Fibroblast of skin of scalp (primary cell): ENCODE measurements at places on chromosomes 7 and 10.
A peak's percentile ranks its signal among the peaks of the same experiment; 100 is the strongest.

- DNase-seq = peak; percentile 81
These were observed at the start of gene YAE1 for GRCh38 chr7:39566023-39566921. Gene YAE1, plus strand, starts transcription at chr7:39566404. Its CDS starts 15 bp downstream, at chr7:39566419.

- DNase-seq = no peak
These were observed 20.2 kb upstream of the CCNJ start for GRCh38 chr10:96023168-96023567.

- no peak for DNase-seq
These were observed 9.2 kb downstream of the PWWP2B start for GRCh38 chr10:132406181-132406580.

DNA sequence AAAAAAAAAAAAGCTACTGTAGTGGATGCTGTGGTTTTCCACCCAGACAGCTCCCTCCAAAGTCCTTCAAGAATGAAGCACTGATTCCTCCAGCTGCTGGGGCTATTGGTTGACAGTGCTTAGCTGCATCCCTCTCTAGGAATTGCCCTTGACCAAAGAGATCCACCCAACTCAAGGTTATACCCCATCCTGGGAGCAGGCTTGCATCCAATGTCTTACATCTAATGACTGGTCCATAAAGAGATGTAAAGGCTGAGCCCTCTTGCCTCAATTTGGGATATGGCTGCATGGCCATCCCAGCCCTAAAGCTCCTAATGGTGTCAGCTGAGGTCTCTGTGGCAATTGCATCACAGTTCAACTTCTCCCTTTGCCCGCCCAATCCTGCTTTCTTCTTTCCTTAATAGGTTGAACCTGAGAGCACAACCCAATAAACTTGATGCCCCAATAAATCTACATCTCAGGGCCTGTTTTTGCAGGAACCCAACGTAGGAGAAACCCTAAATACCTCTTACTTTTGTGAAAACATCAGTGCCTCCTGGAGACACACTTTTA lies 4.4 kb downstream of the GPR37 start:
- no peak for DNase-seq

DNA sequence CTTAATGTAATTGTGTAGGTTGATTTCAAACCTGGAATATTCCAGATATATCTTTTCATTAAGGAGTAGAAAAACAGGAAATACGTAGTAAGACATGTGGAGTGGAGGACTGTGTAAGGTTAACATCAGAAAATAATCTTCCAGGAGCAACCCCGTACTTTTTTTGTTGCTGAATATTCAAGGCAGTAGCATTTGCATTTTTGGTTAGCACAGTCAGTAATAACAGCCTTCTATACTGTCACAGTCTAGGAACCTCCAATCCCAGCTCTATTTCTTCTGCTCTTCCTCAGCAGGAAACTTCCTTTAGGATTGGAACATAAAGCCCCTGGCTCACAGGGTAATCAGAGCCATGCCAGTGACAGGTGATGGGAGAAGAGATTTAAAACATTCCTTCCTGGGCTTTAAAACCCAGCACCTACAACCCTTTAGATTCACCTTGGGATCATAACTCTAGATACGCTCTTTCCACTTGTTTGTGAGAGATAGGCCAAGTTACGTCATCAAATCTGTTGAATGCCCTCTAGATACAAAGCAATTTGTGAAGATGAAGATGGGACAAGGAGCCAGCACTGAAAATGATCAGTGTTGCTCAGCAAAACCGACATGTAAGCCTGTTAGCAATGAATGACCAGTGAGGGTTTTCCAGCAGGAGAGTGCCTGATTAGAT lies 248.5 kb upstream of the NPY start:
- DNase-seq = no peak

DNA sequence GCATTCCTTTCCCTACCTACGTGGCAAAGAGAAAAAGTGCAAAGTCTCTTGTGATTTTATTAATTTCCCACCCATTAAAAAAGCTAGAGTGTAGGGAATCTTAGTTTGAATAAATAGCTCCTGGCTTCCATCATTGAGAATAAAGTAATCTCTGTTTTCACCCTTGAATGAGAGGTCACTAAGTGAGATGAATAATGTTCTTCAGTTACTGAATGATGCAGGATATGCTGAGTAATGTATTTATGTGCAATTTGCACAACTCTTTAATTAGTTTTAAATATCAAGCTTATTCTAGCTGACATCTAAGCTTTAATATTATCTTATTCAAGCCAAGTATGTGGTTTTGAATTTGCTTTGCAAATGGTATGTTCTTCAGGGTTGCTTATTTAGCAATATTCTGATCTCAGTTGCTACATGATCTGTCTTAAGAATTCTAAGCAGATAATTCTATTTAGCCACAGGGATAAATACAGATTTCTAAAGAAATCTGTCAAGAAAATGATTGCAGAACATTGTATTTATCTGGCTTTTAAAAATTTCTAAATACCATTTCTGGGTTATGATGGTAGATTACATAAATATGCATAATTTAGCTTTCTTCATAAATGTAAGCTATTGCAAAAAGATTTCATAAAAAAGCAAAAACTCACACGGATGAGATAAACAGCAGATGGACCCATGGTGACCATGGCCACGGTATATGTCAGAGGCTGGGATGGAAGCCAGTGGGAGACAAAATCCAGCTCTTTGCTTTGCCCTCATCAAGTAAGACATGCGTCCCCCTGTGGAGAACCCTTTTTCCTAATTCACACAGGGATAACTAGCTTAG lies 141.0 kb downstream of the MACC1 start:
- DNase-seq = no peak

GRCh38 chr7:117319181-117319580 lies 3.7 kb downstream of the WNT2 start:
- no peak for DNase-seq

GRCh38 chr7:20330928-20331909 lies 519 bp downstream of the ITGB8 start:
- peak; percentile 12 for DNase-seq

DNA sequence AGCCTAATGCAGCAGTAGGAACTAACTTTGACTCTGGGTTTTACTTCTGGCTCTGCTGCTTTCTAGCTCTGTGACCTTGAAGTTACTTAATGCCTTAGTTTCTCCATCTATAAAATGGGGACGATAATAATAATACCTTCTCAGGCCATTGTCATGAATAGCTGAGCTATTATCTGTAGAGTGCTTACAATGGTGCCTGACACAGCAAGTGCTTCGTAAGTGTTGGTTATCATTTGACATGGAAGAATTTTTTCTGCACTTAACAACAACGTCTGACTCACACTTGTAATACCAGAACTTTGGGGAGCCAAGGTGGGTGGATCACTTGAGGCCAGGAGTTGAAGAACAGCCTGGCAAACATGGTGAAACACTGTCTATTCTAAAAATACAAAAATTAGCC lies 140.5 kb downstream of the ARL4A start:
- no peak for DNase-seq

DNA sequence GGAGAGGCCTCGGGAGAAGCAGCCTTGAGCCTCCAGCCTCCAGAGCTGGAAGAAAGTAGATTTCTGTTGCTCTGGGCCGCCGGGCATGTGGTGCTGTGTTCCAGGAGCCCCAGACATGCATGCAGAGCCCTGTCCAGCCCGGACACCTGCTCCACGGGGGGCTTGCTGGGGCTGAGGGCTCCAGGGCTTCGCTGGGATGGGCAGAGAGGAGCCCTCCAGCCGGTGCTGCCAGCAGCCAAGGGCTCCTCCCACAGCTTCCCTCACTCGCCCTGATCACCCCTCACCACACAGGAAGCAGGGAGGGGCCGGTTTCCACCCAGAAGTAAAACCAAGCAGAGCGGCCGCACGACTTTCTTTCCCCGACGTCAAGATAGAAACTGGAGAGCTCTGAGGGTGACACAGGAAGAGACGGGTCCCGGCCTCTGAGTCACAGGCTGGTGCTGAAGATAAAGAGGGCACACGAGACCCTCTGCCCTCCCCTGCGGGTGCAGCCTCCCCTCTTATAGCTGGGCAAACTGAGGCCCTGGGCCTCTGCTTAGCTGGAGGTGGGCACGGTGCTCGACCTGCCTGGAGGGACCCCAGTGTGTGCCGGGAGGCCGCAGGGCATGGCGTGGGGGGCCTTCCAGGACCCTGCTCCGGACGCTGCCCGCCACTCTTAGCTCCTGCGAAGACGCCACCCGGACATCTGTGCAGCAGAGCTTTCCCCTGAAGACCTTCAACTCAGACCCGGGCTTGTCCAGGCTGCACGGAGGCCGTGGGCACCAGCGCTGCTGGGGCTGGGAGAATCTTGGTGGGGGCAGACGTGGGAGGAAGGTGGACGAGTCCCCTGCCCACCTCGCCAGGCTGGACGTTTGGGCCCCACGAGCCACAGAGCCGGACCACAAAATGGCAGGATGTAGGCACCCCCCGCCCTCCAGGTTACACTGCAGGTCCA lies 31.1 kb downstream of the ADAP1 start:
- DNase-seq = peak; percentile 31

DNA sequence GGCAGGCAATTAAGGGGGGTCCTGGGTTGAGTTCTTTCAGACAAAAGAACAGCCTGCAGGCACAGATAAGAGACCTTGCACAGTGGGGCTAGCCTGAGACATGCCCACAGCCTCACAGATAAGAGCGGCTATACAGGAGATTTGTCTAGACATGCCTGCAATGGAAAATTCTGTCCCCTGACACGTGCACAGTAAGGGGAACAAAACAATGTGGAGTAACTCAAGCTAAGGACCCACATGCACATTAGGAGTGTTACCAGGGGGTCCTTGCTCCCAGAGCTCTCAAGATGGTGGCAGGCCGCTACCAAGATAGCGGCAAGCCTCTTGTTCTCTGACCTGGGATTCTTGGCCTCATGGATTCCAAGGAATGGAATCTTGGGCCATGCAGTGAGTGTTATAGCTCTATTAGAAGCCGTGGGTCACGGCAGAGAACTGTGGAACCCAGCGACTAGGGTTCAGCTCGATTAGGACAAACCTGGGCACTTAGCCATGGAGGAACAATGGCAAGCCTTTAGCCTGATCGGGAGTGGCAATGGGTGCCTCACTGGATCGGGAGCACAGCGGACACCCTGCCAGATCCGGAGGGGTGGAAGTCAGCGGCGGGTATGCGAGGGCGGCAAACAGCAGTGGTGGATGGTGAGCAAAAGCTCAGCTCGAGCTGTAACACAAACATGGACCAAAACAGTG lies 196.9 kb downstream of the CCSER2 start:
- no peak for DNase-seq

- no peak for DNase-seq
These were observed 334.1 kb downstream of the GLRX3 start for GRCh38 chr10:130470286-130470685.

- peak; percentile 49 for DNase-seq
These were observed 104.6 kb upstream of the TNRC18 start for GRCh38 chr7:5528071-5528814.

DNA sequence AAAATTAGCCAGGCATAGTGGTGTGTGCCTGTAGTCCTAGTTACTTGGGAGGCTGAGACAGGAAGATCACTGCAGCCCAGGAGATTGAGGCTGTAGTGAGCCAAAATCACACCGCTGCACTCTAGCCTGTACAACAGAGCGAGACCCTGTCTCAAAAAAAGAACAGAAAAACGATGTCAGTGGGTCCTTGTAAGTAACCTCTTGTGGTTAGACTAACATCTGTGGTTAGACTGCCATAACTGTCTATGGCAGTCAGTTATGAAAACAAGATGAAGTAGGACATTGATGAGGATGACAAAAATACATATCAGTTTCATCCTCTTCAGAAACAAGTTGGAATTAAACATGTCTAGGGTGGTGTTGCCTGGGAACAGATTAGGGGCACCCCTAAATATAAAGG lies 53.3 kb downstream of the AKAP9 start:
- DNase-seq = no peak

GRCh38 chr7:33753881-33754525 lies 151.3 kb upstream of the BMPER start:
- no peak for DNase-seq

- DNase-seq = peak; percentile 70
These were observed 1.1 kb downstream of the TRIM8 start for GRCh38 chr10:102645388-102645740.

DNA sequence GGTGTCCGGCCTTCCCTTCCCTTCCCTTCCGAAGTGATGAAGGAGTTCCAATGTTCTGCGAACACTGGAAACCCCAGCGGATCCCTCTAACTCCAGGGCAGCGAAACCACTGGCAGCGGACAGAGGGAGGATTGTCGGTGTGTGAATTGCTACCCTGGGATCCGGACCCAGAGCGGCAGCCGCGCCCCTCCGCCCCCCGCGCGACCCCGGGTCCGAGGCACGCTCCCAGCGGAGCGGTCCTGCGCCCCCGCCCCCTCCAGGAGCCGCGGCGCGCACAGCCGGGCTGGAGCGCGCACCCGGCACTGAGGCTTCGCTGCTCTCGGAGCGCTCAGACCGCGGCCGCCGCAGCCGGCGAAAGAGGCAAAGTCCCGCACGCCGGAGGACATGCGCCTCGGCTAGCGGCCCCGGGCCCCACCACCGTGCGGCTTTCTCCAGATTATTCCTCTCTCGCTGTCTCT lies at the start of gene PTPRZ1:
Gene PTPRZ1 (plus strand): TSS at position 331 of the 458 bp plus-strand sequence. CDS start 339 bp downstream, outside the sequence.
- peak; percentile 24 for DNase-seq

DNA sequence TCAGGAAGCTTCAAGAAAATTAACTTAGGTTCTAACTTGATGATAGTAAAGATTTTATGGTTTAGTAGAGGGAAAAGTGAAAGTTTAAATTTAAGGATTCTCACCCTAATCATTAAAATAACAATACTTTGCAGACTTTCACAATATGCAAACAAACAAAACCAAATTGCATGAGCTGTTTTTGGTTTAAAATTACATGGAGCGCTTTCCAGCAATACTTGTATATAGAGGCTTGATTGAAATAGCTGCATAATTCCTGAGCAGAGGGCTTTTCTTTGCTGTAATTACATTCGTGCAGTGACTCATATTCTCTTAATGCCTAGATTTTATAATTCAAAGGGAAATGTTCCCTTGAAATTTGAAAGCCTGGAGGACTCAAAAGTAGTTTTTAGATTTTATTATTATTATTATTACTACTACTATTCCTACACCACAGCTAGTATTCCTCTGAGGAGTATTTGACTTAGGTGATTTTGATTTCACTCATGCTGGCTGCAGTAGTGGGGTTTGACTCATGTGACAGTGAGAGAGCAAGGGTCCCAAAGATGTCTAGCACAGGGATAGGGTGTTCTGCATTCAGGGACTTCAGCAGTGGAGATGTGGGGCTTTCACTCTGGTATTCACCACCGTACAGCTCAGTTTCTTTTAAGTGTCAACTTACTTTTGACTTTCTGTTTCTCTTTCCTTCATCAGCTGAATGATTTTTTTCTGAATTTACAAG lies 138.1 kb downstream of the ADAM22 start:
- no peak for DNase-seq
